ENCODE measurements at places on chromosomes 7 and 10.

DNA sequence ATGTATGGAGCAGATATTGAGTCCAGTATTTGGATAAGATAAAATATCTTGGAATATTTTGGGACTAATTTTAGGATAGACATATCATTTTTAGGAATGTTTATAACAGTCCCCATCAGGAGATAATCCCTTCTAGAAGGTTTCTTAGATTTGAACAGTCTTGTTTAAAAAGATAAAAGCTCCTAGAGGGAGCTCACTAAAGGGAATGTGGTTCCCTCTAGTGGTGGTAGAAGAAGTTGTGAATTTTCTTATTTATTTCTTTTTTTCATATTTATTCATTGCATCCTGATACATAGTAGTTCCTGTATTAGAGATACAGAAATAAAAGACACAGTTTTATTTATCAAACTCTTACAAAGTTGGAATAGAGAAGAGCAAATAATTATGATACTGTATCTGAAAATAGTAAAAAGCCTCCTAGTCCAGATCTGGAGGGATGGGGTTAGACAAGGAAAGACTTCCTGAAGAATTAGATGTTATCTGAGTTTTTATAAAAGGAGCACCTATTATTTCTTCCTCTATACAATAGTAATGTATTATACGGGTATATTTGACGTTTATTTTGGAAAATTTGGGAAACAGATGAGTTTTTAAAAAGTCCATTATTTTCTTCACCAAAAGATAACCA is 24.5 kb upstream of the KLF14 start:
- DNase-seq = no peak

GRCh38 chr7:68162712-68163111 is 1166.1 kb downstream of the TYW1 start:
- DNase-seq = no peak

DNA sequence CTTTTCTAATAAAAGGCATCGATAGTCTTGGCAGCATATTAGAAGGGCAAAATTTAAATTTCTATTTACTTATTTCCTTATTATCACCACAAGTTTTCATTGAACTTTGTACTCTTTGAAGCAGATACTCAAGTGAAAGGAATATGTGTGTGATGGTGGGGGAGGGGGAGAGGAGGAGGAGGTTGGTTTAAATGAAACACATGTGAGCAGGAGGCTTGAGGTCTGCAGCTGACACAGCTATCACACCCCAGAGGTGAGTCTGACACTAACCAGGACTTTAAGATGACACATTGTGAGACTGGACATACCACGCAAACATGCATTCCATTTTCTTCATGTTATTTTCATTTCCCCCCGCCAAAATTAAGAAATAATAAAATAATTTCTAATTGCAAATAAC is 63.3 kb downstream of the CTTNBP2 start:
- no peak for DNase-seq

- no peak for DNase-seq
Observed at GRCh38 chr10:69960988-69961880, 91.4 kb upstream of the MACROH2A2 start.

DNA sequence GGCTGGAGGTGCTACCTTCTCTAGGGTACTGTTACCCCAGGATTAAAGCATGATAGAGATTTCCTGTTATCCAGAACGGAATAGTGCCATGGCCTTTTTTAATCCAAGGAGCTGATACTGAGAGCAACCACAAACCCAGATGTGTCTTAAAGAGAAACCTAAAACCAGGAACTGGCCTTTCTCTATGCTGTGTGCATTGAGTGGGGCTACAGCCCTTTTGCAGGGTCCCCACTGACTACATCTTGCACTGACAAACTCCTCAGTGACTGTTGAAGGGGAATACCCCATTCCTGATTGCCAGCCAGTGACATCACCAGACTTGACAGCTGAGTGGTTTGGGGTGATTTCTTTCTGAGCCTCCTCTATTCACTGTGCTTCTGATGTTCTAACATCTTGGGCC is 81.9 kb upstream of the CAPZA2 start:
- no peak for DNase-seq

DNA sequence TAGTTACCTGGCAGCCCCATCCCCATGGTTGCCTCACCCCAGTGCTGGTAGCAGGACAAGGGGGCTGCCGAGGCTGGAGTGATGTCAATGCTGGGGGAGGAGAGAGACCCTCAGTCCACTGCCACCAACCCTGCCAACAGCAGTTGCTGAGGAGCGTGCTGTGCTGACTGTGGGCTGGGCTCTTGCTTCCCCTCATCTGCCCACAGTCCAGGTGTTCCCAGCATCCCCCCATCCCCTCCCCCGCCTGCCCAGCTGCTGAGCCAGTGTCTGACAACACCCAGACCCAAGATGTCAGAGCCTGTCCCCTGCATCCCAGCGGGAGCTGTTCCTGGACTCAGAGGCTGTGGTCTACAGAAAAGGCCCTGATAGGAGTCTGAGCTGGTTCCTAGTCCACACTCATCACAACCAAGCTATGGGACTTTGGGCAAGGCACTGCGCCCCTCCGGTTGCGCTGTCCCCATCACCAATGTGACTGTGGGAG is 14.6 kb upstream of the PSAP start:
- DNase-seq = no peak

GRCh38 chr10:25678666-25679065 is 255.4 kb upstream of the MYO3A start:
- DNase-seq = no peak

- no peak for DNase-seq
Observed at GRCh38 chr10:84214046-84214572, 11.2 kb downstream of the LRIT2 start.

- no peak for DNase-seq
Observed at GRCh38 chr10:48503293-48503911, 101.5 kb downstream of the ARHGAP22 start.

DNA sequence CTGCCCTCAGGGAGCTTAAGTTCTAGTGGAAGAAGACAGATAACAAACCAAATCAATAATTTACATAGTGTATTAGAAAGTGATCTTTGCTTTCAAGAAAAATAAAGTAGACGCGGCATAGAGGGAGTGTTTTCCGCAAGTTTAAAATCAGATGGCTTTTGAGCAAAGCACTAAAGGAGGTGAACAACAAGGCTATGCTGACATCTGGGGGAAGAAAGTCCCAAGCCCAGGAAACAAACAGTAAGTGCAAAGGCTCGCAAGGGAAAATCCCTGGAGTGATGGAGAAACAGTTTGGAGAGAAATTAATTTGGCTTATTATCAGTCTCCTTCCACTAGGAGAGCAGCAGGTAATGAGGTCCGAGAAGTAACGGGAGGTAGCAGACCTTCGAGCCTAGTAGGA is 1.9 kb upstream of the CNNM2 start:
- DNase-seq = no peak

DNA sequence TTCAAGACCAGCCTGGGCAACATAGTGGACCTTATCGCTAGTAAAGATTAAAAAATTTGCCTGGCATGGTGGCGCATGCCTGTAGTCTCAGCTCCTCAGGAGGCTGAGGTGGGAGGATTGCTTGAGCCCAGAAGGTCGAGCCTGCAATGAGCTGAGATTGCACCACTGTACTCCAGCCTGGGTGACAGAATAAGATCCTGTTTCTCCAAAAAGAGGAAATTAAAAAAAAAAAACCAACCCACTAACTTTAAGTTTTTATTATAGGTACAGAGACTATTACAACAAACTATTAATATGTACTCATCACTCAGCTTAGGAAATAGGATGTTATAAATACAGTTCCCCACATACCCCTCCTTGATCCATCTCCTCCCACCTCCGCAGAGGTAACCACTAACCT is 30.2 kb downstream of the DHTKD1 start:
- DNase-seq = no peak
